ENCODE measurements at places on chromosomes 7 and 10.

- DNase-seq: peak; percentile 4
Measured at GRCh38 chr10:74799721-74800221, 26.6 kb upstream of the KAT6B start.

GRCh38 chr10:49226594-49226993, 38.4 kb upstream of the TMEM273 start:
- no peak for DNase-seq

GRCh38 chr10:21511946-21512572, 13.4 kb downstream of the SKIDA1 start:
- DNase-seq: no peak

DNA sequence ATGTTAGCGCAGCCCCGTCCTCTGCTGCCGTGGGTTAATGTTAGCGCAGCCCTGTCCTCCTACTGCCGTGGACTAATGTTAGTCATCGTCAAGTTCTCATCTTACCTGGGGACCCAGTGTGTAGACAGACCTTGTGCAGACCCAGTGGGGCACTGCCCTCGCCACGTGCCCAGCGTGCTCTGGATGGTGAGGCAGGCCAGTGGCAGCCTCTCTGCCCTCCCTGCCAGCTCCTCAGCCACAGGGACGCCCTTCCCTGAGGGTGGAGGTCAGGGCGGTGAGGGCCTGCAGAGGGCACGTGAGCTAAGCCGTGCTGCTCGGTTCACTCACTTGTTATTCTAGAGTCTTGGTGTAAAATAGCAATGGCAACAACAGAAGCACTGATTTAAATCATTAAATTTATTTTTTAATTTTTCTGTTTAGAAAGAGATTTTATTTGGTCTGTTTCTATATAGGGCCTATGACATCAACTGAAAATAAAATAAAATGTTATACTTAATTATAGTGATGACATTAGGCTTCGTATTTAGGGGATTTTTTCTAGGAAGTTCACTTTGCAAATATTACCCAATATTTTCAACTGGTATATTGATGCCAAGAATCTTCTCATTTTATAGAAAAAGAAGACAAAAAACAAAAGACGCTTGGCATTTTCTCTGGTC, 48.4 kb downstream of the NKX6-2 start:
- DNase-seq: no peak

DNA sequence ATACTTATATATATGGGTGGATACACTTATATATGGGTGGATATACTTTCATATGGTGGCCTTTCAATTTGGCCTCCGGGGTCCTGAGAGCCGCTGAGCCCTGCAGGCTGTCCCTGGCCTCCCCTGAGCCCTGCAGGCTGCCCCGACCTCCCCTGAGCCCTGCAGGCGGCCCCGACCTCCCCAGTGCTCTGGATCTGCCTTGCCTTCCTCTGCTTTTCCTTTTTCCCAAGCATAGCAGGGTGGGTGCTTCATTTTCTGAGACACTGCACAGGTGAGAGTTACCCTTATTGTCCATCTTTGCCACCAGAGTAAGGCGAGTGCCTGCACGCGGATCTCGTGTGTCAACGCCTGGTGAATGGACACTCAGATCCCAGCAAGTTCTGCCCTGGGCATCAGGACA, 106.6 kb downstream of the VIPR2 start:
- DNase-seq: no peak
